ENCODE measurements at places on chromosomes 5 and 9.
A peak's percentile ranks its signal among the peaks of the same experiment; 100 is the strongest.

DNA sequence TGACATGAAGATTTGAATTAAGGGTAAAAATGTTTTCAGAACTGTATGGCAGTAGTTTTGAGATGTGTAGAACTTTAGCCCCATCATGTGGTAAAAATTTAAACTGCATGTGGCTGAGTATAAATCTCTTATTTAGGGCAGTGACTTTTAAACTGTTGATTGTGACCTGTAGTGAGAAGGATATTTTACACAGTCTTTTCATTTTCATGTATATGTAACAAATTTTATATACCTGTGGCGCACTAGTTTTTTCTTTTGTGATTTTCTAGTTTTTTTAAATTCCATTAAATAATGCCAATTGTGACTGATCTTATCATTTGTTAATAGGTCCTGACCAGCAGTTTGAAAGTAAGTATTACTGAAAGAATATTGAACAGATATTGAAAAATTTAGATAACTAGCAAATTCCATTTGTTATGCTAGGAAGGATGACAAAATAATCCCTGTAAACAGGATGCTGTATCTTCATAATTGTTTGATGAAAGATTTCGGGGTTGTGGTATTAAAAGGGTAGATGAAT lies 47.2 kb downstream of the GPBP1 start:
- peak; percentile 73 for DNase-seq

DNA sequence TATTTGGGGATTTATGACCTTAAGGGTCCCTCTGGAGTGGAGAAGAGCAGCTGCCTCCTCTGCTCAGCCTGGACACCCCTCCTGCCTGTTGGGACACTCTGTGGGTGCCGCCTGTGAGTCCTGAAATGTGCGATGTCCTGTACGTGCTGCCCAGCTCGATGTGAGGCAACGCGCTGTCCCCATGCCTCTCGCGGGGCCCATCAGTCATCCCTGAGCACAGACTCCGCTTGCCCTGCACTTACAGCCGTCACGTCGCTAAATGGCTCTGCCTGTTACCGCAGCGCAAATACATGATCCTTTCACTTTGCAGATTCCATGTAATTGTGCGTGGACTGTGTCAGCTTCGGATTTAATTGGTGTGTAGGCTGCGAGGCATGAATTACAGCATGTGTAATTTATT lies 27.1 kb downstream of the IRX4 start:
- DNase-seq, result no peak

DNA sequence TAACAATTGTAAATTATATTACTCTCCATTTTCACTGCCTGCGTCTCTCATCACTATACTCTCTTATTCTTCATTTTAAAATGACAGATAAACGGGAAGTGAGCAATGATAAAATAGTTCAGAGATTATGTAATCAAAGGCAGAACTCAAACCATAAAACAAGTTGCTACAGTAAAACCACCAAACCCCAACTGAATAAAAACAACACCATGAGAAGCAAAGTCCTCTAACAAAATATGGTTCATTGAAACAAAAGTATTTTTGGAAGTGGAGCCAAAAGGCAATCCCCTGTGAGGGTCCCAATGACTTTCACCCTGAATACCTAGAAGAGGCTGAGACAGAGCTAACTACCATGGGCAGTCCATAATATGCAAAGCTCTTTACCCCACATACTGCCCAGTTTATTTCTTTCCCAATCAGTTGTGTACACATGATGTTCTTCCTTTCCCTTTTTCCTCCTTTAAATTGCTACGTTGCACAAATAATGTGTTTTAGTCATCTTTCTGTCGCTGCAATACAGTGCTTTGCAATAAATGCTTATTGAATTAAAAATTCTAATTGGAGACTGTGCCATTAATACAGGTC lies 64.0 kb upstream of the PTGER4 start:
- peak; percentile 61 for DNase-seq

DNA sequence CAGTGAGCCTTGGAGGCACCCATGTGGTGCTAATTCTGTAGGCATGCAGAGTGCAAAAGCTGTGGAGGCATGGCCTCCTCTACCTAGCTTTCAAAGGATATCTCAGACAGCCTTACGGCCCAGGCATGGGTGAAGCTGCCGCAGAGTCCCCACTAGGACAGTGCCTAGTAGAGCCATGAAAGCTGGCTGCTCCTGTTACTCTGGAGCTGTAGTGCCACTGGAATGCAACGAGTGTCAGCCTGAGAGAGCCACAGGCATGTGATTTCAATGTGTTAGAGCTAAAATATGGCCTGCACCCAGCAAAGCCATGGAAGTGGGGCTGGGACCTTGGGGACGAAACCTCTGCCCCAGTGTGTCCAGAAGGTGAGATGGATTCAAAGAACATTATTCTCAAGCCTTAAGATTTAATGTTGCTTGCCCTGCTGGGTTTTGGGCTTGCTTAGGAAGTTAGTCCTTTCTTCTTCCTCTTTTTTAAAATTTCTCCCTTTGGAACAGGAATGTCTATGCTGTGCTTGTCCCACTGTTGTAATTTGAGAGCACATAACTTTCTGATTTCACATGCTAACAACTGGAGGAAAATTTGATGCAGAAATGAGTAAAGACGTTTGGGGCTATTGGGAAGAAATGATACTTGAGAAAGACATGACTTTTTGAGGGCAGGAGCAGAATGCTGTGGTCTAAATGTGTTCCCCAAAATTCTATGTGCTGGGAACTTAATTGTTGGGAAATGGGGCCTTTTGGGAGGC lies 298.4 kb downstream of the PSAT1 start:
- no peak for DNase-seq

- no peak for DNase-seq
Measured at GRCh38 chr9:126842977-126843799, 17.3 kb upstream of the ZBTB34 start.

DNA sequence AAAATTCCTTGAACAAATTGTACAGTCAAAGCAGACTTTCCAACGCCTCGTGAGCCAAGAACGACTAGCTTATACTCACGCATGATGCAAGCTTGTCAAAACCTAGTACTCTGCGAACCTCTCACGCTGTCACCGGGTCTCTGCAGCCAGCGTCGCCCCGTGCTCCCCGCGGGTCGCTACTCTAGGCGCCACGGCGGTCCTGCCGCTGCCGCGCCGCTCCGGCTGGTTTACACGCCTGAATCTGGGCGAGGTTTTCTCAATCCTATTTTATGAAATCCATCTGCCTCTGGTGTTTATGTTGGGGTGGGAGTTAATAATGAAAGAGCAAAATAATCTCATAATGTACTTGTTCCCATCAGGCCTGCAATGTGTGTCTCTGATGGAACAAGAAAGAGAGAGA lies 90.9 kb downstream of the SV2C start:
- no peak for DNase-seq

- DNase-seq, result no peak
Measured at GRCh38 chr5:59421986-59422941, 471.3 kb downstream of the PDE4D start.

GRCh38 chr5:81971111-81971711 lies 612 bp upstream of the ATG10 start:
- DNase-seq, result peak; percentile 14

- DNase-seq, result no peak
Measured at GRCh38 chr5:172659570-172659908, 18.5 kb downstream of the NEURL1B start.

DNA sequence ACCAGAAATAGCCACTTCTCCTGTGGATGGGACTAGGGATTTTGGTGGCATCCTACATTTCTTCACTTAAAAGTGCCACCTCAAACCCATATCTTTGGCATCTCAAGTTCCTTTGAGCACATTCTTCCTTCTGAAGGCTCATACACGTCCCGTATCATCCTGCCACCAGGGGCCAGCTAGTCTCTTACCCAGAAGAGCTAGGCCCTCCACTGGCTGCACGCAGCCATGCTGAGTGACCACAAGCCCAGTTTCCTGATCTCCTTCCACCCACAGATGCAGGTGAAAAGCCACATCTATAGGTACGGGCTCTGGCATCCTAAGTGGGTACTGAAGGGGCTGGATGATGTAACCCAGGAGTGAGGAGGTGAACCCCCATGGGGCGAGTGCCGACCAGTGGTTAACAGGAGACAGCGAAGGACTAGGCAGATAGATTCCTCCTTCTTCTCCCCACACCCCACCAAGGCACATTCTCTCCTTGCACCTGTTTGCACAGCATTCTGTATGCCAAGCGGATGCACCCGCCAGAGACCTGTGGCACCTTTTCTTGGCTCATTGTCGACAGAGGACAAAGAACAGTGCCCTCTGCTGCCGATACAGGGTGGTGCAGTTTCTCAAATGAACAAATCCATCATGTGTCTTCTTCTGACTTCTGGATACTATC lies 14.4 kb upstream of the SCGB3A1 start:
- DNase-seq, result peak; percentile 55

DNA sequence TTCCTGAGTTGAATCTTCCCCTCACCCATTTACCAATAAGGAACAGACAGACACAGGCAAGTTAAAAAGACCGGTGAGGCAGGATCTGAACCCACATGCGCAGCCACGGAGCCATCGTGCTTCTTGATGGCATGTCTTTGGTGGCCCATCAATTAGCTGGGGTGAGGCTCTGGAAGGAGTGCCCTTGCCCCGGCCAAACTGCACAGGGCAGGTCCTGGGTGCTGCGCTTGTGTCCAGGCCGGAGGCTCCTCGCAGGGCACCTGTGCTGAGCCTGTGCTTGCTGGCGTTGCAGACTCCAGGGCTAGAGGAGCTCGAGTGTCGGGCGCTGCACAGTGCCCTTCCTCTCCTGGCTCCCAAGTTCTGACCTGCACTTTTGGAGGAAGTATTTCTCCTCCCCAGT lies 66.4 kb downstream of the PSMB7 start:
- no peak for DNase-seq

DNA sequence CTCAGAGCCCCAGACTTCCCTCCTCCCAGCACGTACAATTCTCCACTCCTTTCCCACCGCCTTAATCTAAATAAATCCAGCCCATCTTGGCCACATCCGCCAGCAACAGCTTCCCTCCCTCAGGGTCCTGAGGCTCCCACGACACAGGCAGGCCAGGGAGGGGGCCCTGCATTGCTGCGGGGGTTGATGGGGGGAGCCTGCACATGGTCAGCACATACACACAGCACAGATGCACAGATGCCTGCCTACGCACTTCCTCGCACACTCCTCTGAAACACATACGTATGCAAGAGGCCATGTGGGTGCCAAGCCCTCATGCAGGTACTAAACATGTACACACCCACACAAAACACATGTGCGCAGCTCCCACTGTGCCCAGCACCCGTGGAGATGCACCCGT lies 14.8 kb downstream of the PDGFRB start:
- no peak for DNase-seq

GRCh38 chr9:86274821-86275643 lies 7.3 kb downstream of the ISCA1 start:
- DNase-seq, result no peak

DNA sequence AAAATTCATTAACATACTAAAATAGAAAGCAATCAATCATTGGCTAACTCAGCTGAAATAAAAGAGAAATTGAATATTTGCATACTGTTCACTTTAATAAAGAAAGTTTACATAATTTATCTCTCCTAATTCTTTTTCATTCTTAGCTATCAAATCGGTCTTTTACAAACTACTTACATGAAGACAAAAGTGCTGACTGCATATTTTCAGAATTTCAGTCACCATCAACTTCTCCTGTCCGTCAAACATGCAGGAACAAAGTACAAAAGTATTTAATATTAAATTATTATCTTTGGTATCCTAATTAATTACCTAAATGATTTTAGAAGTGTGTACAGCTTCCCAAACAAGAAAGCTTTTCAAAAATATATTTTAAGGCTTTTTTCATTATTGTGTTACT lies 248.4 kb downstream of the CYLC2 start:
- DNase-seq, result no peak

GRCh38 chr9:102054811-102055210 lies 316.4 kb upstream of the GRIN3A start:
- no peak for DNase-seq

- no peak for DNase-seq
Measured at GRCh38 chr9:78778318-78778717, 481.4 kb downstream of the PSAT1 start.

DNA sequence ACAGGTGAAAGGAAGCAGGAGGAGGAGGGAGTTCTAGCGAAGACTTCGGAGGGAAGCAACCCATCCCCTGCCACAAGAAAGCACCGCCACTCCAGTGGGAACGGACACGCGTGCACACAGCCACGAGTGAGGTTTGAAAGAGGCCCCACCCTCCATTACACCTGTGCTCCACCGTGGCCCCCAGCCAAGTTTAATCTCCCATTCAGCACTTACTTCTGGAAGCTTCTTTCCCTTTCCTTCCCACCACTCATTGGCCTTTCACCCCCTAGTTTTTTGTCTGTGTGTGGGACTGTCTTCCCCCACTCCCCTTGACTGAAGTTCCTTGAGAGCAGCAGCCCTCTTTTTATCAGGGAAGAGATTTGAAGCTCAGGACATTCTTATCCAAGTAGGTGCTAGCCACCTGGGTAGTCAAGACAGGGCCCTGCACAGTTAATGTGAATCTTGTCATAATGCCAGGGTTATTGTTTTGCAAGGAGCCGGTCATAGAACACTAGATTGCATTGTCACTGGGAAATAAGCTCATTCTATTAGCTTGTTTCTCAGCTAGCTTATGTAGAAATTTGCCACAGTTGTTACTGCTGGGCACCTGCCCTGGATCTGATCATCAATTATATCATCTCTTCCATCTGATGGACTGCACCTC lies 256.0 kb downstream of the DOCK8 start:
- DNase-seq, result peak; percentile 36

DNA sequence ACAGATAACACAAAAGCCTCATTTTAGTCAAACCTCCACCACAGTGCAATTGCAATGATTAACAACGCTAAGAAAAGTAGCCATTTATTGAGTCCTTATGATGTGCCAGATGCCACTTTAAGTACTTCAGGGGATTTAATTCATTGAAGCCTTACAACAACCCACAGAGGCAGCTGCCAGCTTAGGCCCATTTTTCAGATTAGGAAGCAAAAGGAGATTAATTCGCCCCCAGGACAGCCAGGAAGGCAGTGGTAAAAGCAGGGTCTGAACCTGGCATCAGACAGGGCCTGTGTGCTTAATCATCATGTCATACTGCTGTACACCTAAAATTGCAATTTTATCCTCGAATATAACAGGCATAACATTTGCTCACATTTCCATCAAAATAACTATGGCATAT lies 23.9 kb downstream of the MED27 start:
- DNase-seq, result no peak

DNA sequence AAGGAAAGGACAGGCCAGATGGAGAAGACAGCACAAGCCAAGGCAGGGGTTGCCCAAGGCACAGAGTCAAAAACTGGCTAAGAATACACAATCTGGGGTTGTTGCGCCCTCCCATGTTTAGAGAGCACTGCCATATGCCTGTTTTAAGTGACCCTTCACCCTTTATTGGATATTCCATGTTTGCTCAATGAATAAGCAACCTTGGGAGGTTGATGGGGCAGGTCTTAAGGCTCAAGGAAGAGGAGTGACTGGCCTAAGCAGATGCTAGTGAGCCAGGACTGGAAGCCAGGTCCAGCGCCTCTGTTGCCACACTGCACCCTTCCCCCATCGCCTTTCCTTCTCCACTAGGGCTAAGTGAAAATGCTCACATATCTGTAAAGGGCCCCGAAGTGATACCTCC lies 6.7 kb downstream of the TXN start:
- no peak for DNase-seq

GRCh38 chr9:127767410-127767809 lies 11.1 kb downstream of the SH2D3C start:
- DNase-seq, result no peak

GRCh38 chr5:111389390-111390082 lies 122.8 kb downstream of the STARD4 start:
- peak; percentile 88 for DNase-seq

Data from epithelial cell of esophagus (primary cell).